ENCODE measurements at places on chromosomes 12 and 14. TPM values are rescaled to one million over a fixed set of nuclear protein-coding genes. Genes with fewer than 3 reads are reported as not detected.

DNA sequence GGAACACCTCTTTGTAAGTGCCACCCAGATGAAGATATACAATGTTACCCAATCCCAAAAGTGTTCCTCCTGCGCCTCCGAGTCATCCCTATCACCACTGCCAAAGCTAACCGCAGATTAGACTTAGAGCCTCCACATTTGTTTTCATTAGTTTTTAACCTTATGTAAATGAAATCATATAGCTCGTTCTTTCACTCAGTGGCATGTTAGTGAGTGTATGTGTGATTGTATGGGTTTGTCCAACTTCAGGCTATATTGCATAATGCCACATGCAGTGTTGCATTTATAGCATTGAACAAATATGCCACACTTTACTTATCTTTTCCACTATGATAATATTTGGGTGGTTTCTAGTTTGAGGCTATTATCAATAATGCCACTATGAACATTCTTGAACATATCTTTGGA lies 18.0 kb downstream of the MAP1LC3B2 start:
- no peaks in the 10 kb centered on the region for H3K36me3 ChIP-seq
- no peak overlapping the region for H3K27ac ChIP-seq
- no peak overlapping the region for H3K4me3 ChIP-seq
- H3K4me1 ChIP-seq = no peaks in the 10 kb centered on the region
- DNase-seq = no peak
- no peaks in the 10 kb centered on the region for H3K27me3 ChIP-seq

DNA sequence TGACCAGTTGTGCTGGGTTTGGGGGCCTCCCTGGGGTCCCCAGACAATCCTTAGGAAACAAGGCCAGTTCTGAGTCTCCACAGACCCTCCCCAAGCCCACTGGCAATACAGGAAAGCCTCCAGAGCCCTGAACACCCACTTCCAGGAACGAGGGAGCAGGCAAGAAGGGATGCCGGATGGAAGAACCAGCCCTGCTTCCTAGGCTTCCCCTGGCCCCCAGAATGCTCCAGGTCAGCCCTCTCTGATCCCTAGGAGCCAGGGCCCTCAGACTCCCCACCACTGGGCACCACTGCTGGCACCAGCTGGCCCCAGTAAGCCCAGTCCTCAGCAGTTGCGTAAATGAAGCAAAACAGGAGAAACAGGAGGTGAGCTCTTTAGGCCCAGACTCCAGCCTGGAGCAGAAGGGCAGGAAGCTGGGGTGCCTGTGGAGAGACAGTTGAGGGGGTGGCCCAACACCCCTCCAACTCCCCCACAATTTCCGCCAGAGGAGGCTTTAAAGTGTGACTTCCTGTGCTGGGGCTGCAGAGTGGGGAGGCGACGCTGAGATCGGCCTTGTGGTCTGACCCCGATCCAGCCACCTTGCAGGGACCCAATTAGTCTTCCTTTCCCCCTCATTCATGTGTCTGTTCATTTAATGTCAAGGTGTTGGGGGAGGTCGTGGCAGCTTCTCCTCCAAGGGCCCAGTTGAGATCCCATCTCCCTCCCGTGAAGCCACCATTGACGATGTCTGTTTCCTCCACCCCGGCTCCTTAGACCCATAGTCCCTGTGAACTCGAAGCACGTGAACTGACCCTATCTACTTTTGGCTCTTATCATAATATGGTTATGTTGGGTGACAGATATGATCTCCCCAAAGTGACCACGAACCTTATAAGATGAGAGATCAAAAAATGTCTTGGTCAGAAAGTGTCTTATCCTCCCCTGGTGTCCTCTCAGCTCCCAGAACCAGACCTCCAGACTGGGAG lies 4.7 kb downstream of the TNFRSF1A start:
- H3K36me3 ChIP-seq = peaks cover 26% of the 10 kb centered on the region
- H3K27me3 ChIP-seq = no peaks in the 10 kb centered on the region
- peak overlapping the region; percentile 85 for H3K27ac ChIP-seq
- no peak for DNase-seq

DNA sequence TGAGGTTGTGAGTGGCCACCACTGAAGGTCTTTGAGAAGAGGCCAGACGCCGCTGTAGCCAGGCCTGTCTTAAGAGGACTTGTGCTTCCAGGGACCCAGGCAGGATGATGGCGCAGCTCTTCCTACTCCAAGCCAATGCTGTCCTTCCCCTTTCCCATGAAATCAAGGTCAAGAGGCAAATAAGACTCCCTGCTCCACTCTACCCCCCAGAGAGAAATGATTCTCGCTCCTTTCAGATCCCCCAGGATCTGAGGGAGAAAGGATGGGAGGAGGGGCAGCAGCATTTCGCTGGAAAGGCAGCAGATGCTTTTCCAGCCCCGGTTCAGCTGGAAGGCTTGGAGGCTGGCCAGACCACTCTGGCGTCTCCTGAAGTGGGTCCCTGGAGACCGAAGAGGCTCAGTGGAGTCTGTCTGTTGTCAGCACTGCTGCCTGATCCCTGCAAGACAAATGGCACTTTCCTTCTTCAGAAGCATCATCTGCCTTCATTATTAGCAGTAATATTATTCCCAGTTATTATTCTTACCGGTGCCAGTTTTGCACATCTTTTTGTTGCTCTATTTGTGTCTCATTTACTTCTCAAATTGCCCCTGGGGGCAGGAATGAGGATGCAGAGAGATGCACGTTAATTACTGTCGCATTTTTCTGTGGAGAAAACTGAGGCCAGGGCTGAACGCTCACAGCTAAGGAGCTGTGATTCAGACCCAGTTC lies 51.4 kb downstream of the C14orf132 start:
- H3K27me3 ChIP-seq = no peaks in the 10 kb centered on the region
- H3K27ac ChIP-seq = no peak overlapping the region
- no peak for DNase-seq
- peaks cover 17% of the 10 kb centered on the region for H3K4me1 ChIP-seq
- H3K4me3 ChIP-seq = no peak overlapping the region

DNA sequence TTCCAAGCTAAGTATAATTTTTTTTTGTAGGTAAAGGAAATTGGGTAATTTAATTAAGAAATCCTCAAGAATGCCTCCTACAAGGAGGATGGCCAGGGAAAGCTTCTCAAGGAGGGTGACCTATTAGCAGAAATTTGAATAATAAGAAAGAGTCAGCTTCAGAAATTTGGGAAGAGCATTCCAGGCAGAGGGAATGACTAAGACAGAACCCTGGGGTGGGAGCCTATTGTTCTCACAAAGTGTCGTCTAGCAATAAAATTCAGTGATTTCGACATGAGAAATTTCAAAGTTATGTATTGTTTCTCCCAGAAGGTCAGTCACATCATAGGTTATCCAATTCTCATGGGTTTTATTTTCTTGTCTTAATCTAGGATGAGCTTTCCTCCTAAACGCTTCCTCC lies 1168.4 kb downstream of the AACS start:
- DNase-seq = no peak
- no peak overlapping the region for H3K27ac ChIP-seq
- H3K27me3 ChIP-seq = no peaks in the 10 kb centered on the region
- H3K4me1 ChIP-seq = no peaks in the 10 kb centered on the region
- no peaks in the 10 kb centered on the region for H3K36me3 ChIP-seq

The KRT72 gene
- not detected for total RNA-seq

The HOXC12 gene
- total RNA-seq = not detected

The FAM186B gene
- 0.29 TPM for total RNA-seq

All from stomach (tissue), 19 donors.